ENCODE measurements at places on chromosomes 12 and 14.

DNA sequence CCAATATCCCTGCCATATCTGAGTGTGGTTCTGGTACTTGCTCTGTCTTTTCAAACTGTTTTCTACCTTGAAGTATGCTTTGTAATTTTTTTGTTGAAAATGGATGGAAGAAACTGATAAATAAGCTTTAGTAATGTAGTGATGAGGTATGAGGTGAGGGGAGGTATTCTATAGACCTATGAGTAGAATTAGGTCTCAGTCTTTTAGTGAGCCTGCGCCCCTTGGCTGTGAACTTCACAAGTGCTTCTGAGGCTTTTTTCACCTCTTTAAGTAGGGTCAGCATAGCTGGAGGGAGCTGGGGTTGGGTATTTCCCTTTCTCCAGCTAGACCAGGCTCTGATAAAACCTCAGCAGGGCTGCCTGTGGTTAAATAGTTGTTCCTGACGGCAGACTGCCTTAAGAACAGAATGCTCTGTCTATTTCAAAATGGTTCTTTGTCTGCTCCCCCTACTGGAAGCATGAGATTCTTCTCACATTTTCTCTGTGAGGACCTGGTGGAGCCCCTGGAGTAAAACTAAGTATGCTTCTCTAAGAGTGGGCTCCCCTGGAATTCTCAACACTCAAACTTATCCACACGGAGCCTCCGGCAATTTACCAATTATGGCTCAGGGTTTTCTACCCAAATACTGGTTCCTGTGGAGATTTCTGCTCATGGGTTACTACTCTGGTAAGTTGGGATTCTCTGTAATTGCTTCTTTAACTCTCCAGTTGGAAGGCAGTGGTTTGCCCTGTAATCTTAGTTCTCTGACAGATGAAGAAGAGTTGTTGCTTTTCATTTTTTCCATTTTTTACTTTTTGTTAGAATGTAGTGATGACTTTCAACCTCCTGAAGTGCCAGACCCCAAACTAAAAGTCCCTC, 13.1 kb downstream of the KRT5 start:
- no peak for DNase-seq

- DNase-seq, result no peak
These were observed 210.5 kb upstream of the G2E3 start for GRCh38 chr14:30348445-30348844.

DNA sequence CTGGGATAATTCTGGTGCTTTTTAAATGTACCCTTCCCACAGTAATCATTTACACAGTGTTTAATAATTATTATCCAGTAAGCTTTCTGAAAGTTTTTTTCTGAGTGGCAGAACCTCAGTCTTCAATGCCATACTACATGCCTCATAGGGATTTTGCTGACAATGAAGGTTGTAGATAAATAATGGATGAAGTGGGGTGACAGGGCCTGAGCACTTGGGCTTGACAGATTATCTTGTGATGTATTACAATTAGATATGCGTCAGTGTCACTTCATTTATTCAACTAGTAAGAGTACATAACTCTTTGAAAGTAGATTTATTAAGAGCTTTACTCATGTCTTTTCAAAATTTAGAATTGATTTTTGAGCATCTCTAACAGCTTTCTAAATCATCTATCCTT, 176.1 kb downstream of the PDZRN4 start:
- no peak for DNase-seq

- DNase-seq, result no peak
These were observed 145.5 kb downstream of the PRKCH start for GRCh38 chr14:61466905-61467280.

- DNase-seq, result no peak
These were observed 192.3 kb downstream of the ANO6 start for GRCh38 chr12:45407981-45408728.

DNA sequence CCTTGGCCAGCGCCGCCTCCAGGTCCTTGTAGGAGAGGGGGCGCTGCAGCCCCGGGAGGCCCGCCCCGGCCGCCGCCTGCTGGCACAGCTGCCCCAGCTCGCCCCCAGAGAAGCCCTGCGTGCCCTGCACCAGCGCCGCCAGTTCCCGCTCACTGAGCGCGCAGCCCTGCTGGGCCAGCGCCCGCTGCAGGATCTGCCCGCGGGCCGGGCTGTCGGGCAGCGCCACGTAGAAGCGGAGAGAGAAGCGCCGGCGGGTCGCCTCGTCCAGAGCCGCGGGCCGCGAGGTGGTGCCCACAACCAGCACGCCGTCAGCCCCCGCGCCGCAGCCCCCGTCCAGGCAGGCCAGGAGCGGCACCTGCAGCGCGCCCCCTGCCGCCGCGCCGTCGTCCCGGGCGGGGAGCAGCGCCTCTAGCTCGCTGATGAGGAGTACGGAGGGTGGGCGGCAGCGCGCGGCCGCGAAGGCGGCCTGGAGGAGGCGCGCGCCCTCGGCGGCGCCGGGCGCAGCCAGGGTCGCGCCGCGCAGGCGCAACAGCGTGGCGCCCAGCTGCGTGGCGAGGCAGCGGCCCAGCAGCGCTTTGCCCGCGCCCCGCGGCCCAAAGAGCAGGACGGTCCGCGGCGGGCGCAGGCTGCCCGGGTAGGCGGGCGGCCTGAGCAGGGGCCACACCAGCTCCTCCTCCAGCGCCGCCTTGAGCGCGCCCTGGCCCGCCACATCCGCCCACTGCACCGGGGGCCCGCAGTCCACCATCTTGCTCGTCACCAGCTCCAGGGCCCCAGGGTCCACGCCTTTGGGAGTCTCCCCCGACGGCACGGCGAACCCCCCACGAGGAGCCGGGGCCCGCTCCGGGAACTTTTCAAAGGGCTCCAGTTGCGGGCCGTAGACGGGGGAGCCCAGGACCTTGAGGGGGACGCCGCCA, 27.7 kb downstream of the FIGNL2 start:
- peak; percentile 75 for DNase-seq

GRCh38 chr14:54698966-54699530, 132.1 kb downstream of the SAMD4A start:
- no peak for DNase-seq
